ENCODE measurements at places on chromosomes 11 and 22.

DNA sequence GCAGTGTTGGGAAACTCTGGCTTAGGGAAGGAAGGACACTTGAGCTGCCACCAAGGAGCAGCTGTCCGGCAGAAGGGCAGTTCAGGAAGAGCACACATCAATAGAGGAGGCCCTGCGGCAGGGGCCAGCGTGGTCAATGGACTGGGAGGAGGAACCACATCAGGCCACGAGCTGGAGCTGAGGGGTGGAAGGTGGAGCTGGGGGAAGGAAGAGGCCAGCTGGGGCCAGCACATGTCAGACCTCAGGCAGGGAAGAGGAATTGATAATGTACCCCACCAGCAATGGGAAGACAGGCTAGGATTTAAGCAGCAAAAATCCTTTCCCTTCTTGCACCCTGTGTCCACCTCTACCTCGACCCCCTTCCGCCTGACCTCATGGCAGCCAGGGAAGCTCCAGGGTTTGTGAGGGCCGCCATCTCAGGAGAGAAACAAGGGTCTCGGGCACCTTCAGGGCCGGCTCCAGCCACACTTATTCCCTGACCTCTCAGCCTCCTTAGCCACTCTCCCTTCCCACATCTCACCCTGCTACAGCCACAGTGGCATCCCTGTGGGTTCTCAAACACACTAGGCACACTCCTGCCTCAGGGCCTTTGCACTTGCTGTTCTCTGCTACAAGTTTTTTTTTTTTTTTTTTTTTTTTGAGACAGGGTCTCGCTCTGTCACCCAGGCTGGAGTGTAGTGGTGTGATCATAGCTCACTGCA lies 157.8 kb upstream of the GRK3 start:
- no peak for DNase-seq

- DNase-seq = no peak
Observed at GRCh38 chr22:27750584-27751265, 50.8 kb downstream of the MN1 start.

DNA sequence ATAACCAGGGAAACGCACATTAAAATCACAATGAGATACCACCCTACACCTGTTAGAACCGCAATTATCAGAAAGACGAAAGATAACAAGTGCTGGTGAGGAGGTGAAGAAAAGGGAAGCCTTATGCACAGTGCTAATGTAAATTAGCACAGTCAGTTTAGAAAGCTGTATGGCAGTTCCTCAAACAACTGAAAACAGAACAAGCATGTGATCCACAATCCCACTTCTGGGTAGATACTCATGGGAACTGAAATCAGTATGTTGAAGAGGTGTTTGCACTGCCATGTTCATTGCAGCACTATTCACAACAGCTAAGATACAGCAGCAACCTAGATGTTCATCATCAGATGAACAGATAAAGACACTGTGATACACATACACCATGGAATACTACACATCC lies 75.0 kb upstream of the CCND1 start:
- DNase-seq = no peak

DNA sequence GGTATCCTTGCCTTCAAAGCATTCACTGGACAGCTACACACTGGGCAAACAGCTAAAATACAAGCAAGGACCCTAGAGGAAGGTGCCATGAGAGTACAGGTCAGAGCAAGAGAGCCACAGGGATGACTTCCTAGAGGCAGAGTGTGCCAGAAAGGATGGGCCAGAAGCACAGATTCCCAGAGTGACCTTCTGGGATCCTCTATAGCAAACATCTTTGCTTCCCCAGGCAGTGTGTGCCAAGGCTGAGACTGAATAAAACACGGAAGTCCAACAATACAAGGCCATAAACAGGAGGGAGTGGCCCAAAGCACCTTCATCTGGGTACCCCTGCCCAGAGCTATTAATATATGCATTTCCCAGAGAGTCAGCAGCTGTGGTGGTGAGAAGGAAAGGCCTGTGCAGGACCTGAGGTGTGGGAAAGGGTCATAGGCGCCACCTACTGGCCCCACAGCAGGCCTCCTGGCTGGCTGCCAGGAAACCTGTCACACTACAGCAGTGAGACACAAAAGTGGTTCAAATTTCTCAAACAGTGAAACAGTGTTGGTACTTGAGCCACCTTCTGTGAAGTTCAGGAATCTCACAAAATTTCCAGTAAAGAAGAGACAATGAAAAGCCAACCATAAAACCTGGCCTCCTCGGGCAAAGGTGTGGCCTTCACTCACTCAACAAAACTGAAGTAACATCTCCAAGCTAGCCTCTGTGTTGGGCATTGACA lies 20.3 kb downstream of the CLPB start:
- peak; percentile 84 for DNase-seq

GRCh38 chr11:77072851-77073327 lies 6.1 kb downstream of the CAPN5 start:
- no peak for DNase-seq

- DNase-seq = no peak
Observed at GRCh38 chr11:10348650-10349280, 43.9 kb downstream of the ADM start.

DNA sequence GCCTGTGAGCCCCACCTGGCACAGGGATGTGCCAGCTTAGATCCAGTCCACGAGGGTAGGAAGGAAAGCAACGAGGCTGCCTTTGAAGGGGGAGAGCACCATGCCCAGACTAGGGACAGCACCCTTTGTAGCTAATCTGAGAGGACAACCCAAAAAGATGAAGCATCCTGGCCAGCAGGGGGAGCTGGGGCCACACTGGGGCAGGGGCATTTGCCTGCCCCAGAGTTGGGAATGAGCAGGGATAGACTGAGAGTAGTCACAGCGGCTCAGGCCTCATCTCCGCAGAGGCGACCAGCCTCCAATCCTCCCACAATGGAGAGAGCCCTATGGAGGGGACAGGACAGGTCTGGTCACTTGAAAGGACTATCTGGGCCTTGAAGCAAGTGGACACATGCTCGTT lies 16.4 kb downstream of the LMO1 start:
- no peak for DNase-seq

GRCh38 chr11:71301046-71301857 lies 48.9 kb upstream of the SHANK2 start:
- DNase-seq = no peak

DNA sequence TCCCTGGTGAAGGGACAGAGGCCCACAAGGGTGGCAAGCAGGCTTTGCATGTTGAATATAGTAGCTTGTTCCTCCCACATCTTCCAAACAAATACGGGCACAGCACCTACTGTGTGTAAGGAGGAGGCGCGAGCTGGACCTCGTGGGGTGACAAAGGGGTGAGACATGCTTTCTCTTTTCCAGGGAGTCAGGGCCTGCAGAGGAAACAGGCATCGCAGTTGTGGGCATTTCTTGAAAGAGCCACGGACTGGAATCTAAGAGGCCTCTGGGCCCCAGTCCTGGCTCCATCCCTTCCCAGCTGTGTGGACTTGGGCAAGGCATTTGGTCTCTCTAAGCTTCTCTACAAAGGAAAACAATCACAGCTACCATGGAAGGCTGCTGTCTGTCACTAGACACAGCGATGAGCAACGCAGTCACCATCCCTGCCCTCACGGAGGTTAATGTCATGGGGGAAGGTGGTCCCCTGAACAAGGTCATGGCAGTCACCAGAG lies 13.0 kb upstream of the CDC42EP1 start:
- DNase-seq = no peak

- DNase-seq = no peak
Observed at GRCh38 chr11:122310766-122311165, 194.8 kb upstream of the BLID start.

Data from OCI-LY7 (cell line).